Cerebellum (tissue), 4 donors: ENCODE measurements at places on chromosomes 6 and 20. TPM values are rescaled to one million over a fixed set of nuclear protein-coding genes. Genes with fewer than 3 reads are reported as not detected.

DNA sequence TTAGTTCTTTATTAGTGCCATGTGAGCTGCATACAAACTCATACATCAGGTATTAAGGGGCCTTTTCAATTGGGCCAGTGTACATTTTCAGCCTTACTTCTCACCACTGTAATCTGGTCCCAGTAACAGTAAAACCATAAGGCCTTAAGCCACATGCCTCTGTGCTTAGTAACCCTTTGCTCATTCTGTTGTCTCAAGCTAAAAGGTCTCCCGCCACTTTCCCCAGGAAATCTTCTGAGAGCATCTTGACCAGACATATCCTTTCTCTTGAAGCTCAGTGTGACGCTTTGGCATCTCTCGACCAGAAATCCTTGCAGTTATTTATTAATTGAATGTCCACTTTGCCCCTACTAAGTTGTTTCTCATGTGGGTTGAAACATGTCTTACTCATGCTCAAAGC lies 68.0 kb downstream of the CYP39A1 start:
- DNase-seq, result no peak

GRCh38 chr6:161922631-161923119 lies 648.8 kb upstream of the AGPAT4 start:
- DNase-seq, result no peak

DNA sequence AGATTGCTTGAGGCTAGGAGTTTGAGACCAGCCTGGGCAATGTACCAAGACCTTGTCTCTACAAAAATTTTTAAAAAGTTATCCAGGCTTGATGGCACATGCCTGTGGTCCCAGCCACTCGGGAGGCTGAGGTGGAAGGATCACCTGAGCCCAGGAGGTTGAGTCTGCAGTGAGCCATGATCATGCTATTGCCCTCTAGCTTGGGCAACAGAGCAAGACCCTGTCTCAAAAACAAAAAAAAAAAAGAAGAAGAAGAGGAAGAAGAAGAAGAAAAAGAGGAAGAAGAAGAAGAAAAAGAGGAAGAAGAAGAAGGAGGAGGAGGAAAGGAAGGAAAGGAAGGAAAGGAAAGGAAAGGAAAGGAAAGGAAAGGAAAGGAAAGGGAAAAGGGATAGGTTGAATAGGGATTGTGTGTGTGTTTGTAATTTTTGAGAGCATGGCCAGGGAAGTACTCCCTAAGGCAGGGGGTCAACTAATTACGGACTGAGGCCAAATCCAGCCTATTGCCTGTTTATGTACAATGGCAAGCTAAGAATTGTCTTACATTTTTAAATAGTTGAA lies 43.0 kb upstream of the ZNF217 start:
- DNase-seq, result no peak

DNA sequence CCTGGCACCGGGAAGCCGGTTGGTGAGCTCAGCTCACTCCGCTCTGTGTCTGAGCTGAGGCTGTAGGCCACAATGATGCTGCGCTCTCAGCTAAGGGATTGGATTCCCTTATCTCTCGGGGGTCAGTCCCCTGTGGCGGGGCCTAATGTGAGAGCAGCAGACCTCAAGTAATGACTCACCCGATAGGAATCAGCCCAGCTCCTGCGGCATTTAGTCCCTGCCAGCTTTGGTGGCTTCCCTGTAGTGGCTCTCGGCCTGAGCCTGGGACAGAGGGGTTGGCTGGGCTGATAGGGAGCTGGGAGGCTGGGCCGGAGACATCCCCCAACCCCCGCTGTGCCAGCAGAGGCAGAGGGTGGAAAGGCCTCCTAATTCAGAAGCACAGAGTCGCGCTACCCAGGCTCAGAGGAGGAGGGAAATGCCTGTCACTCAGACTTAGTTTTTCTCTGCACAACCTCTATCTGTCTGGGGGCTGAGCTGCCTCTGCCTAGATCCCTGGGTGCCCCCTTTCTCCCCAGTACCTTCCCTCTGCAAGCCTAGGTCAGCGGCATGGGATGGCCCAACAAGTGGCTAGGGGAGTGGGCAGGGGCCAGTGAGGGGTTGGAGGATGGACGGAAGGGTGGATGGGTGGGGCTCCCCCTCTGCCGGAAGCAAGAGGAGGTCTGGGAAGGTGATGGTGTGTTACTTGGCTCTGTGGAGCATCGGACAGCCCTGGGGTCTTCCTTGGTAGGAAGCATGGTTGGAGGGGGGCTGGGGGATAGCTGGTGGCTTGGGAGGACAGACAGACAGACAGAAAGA lies 92.2 kb downstream of the CDH22 start:
- peak; percentile 34 for DNase-seq

CFAP206 gene
- 6.5 TPM for total RNA-seq

GRCh38 chr6:31441365-31442267 lies 38.2 kb downstream of the MICA start:
- peak; percentile 75 for DNase-seq

CUL9 gene
- total RNA-seq, result 37.3 TPM

DNA sequence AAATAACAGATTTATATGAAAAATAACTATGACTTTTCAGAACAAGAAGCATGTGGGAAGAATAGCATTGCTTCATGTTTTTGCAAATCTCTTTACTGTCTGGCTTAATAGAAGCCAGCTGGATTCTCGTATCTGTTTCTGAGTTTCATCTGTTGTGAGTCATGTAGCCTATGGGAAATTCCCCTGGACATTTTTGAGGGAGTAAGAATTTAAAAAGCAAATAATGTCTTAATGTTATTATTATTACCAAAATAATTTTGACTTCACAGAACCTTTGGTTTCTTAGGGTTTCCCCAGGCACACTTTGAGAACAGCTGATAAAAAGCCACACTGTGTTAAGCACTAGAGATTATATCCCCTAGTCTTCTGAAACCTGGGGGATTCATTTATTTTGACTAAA lies 75.8 kb downstream of the SYCP2L start:
- no peak for DNase-seq
